ENCODE measurements at places on chromosomes 2 and 18. TPM values are rescaled to one million over a fixed set of nuclear protein-coding genes. Genes with fewer than 3 reads are reported as not detected.

DNA sequence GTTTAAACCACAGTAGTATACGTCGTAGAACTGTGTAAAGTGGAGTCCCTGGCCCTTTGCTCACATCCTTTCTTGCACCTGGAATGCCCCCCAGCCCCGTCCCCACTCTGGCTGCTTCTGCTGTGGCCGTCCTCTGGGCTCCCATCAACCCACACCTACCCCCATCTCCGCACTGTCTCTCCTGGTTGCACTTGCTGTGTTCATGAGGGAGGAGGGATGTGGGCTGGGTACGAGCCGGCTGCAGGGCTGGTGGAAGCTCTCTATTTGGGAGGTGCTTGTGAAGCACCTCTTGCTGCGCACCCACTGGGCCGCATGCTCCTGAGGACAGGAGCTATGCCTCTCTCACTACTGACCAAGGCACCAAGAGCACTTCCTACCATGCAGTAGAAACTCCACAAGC lies 5.1 kb downstream of the OR6B3 start:
- no peaks in the 10 kb centered on the region for H3K4me1 ChIP-seq
- peaks cover 26% of the 10 kb centered on the region for H3K27me3 ChIP-seq
- DNase-seq: no peak
- H3K36me3 ChIP-seq: no peaks in the 10 kb centered on the region
- no peak overlapping the region for H3K27ac ChIP-seq

The MSTN gene
- total RNA-seq: not detected

The ACVR2A gene
- total RNA-seq: 3.5 TPM

The UGT1A8 gene
- not detected for total RNA-seq

- DNase-seq: no peak
- no peaks in the 10 kb centered on the region for H3K36me3 ChIP-seq
- H3K27ac ChIP-seq: no peak overlapping the region
- no peaks in the 10 kb centered on the region for H3K27me3 ChIP-seq
- H3K4me1 ChIP-seq: no peaks in the 10 kb centered on the region
Observed at GRCh38 chr18:42614619-42615293, 500.7 kb downstream of the RIT2 start.

GRCh38 chr2:232133078-232133477 lies 171.6 kb downstream of the DIS3L2 start:
- peaks cover 6% of the 10 kb centered on the region for H3K36me3 ChIP-seq
- H3K27me3 ChIP-seq: no peaks in the 10 kb centered on the region
- no peak overlapping the region for H3K27ac ChIP-seq
- DNase-seq: no peak
- H3K4me3 ChIP-seq: no peak overlapping the region

DNA sequence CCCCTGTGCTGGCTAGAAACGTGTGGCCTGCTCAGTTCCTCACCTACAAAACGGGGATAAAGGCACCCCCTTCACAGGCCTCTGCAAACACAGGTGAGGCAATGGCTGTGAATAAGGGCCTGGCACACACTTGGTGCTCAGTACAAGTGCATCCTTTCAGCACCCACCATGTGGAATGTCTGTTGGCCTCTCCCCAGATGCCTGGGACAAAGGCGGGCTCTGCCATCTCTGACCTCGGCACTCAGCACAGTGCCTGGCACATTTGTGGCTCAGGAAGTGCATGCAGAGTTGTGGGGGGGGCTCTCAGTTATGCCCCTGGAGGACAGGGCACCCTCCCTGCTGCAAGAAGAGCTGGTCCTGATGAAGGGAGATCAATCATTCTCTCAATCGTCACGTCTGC lies 224.6 kb upstream of the RAB6C start:
- H3K36me3 ChIP-seq: no peaks in the 10 kb centered on the region
- no peak overlapping the region for H3K4me3 ChIP-seq
- no peaks in the 10 kb centered on the region for H3K4me1 ChIP-seq
- DNase-seq: no peak

GRCh38 chr2:28168376-28168775 lies 224.3 kb upstream of the FOSL2 start:
- DNase-seq: no peak
- no peak overlapping the region for H3K4me3 ChIP-seq
- H3K27ac ChIP-seq: no peak overlapping the region

The ERLEC1 gene
- 20.5 TPM for total RNA-seq

- no peak for DNase-seq
- H3K4me1 ChIP-seq: no peaks in the 10 kb centered on the region
- H3K27me3 ChIP-seq: peaks cover 2% of the 10 kb centered on the region
- no peaks in the 10 kb centered on the region for H3K36me3 ChIP-seq
Observed at GRCh38 chr2:221018262-221018661, 553.8 kb downstream of the EPHA4 start.

DNA sequence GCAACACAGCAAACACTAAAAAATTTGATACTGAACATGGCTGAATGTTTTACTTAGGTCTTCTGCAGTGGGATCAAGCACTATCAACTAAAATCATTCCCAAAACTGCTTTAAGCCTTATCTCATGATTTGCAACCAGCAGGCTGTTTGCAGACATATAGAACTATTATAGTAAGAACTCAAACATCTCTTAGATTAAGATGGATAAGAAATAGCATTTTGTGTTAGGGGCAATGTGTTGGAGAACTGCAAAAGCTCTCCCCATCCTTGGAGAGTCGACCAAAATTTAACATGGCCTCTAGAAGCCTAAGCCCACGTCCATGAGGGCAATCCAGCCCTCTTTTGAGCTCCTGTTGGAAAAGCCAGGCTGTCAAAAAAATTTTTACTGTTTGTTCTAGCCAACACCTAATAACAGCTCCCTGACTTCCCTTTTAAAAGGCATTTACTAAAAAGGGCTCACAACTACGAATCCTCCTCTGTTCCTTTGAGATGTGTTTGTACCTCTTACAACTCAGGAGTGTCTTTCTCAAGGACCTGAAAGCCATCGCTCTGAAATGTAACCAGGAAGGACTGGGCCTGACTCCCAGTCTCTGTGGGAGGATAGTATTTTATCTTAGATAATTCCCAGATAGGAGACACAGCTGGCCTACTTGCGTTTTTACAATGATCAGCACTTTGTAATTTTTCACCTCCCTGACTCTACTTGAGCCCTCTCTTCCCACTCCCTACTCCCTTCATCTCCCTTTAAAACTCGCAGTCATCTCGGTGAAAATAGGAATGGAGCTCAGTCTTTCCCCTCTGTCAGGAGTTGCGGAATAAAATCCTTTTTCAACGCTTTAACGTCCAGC lies 1.4 kb downstream of the KRCC1 start:
- H3K27ac ChIP-seq: peak overlapping the region; percentile 98
- peak overlapping the region; percentile 92 for H3K4me3 ChIP-seq
- no peak for DNase-seq
- no peaks in the 10 kb centered on the region for H3K27me3 ChIP-seq
- peaks cover 40% of the 10 kb centered on the region for H3K36me3 ChIP-seq

The PROC gene
- total RNA-seq: not detected

GRCh38 chr18:60062396-60062795 lies 162.6 kb downstream of the PMAIP1 start:
- H3K4me1 ChIP-seq: no peaks in the 10 kb centered on the region
- peaks cover 6% of the 10 kb centered on the region for H3K27me3 ChIP-seq
- no peaks in the 10 kb centered on the region for H3K36me3 ChIP-seq
- no peak overlapping the region for H3K27ac ChIP-seq

DNA sequence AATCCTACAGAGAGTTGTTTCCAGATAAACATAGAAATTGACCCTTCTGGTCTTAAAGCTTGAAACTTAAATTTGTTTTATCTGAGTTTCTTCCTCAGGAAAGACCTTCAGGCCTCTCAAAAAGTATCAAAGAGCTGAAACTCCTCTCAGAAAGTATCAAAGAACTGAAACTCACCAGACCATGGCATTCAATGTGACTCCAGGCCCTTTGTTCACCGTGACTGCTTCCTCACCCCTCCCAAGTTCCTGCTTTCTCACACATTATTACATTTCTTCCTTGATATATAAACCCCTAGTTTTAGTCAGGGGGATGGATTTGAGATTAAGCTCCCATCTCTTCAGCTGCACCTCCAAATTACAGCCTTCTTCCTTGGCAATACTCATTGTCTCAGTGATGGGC lies 6.0 kb downstream of the ANKMY1 start:
- peaks cover 8% of the 10 kb centered on the region for H3K4me1 ChIP-seq
- H3K27ac ChIP-seq: peak overlapping the region; percentile 42
- DNase-seq: no peak
- H3K4me3 ChIP-seq: no peak overlapping the region
- H3K27me3 ChIP-seq: no peaks in the 10 kb centered on the region
- peaks cover 34% of the 10 kb centered on the region for H3K36me3 ChIP-seq

DNA sequence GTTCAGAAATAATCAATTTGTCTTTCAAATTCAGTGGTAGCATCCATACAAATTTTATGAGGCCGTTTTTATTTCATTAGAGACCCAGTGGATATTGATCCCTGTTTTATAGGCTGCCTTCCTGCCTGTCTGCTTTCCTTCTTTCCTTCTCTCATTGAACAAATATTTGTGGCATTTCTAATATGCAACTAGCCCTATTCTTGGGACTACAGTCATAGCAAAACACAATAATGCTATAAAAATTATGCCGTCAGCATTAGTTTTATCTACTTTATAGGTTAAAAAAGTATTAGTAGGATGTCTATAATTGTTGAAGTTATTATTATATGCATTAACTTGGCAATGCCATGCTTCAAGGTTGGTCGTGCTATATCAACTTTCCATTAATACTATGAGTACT lies 2037.8 kb upstream of the LRRTM1 start:
- H3K27me3 ChIP-seq: no peaks in the 10 kb centered on the region
- no peak for DNase-seq
- no peak overlapping the region for H3K27ac ChIP-seq
- H3K4me1 ChIP-seq: no peaks in the 10 kb centered on the region
- H3K36me3 ChIP-seq: no peaks in the 10 kb centered on the region
- no peak overlapping the region for H3K4me3 ChIP-seq

DNA sequence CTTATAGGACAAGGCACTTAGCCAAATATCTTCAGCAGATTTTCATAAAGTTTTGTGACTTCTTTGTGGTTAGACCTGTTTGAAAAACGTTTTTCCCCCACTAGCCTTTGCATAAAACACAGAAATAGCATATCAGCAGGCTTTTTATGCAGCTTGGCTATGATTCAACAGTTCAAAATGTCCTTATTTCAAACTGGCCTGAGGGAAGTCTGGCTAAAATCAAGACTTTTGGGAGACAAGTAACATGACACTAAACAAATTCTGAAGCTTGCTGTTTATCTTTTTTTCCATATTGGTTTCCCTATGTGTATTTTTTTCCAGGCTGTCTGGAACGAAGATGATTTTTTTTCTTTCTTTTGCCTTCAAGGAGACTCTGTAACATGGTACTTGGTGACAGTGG lies 95.1 kb upstream of the L3MBTL4 start:
- H3K36me3 ChIP-seq: no peaks in the 10 kb centered on the region
- H3K4me3 ChIP-seq: no peak overlapping the region
- DNase-seq: no peak
- H3K4me1 ChIP-seq: no peaks in the 10 kb centered on the region

The REG3G gene
- not detected for total RNA-seq

The SPOPL gene
- total RNA-seq: 10.8 TPM

DNA sequence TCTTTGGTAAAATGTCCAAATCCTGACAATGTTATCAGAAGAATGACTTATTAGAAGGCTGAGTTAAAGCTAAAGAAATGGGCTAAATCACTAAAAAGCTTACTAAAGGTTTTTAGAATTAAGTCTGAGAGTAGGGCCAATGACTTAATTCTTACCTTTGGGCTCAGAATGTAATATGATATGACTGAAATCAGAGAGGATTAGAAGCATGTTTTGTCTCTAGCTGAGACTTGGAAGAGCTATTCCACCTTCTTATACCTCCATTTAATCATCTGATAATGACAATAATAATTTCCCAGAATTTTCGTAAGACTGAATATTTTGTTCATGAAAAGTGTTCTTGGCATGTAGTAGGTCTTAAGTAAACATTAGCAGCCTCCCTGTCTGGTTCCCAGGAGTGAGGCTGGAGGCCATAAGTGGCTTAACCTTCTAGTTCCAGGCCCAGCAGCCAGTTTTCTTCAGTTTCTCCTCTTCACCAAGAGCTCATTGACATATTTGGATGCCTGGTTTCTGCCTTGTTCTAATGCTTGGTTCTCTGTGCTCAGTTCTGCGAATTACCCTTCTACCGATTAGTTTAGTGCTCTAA lies 25.5 kb upstream of the E2F6 start:
- no peak overlapping the region for H3K27ac ChIP-seq
- no peaks in the 10 kb centered on the region for H3K4me1 ChIP-seq
- no peak for DNase-seq
- no peak overlapping the region for H3K4me3 ChIP-seq
- H3K36me3 ChIP-seq: no peaks in the 10 kb centered on the region
- H3K27me3 ChIP-seq: peaks cover 14% of the 10 kb centered on the region

DNA sequence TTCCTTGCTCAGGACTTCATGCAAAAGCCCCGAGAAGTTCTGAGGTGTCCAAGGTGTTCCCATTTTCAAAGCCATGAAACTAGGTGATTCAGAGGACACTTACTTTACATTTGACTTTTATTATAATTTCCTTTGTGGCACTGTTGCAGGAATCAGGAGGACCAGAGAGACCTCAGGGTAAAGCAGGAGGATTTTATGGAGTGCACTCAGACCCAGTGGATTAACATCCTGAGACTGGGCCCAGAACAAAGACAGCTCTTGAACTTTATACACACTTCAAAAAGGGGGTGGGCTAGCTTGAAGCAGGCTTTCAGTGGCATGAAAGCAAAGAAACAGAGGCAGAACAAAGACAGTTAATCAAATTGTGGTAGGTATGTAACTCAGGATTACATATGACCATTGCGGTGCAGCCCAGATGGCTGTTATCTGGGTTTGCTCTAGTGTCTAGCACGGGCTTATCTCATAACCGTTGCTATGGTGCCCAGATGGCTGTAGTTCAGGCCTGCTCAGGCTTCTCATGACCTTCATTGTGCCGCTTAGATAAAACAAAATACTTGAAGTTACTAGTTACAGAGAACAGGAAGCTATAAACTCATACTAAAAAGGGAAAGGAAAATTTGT lies 39.4 kb downstream of the TMEM182 start:
- H3K4me1 ChIP-seq: peaks cover 19% of the 10 kb centered on the region
- no peak overlapping the region for H3K27ac ChIP-seq
- no peak for DNase-seq

DNA sequence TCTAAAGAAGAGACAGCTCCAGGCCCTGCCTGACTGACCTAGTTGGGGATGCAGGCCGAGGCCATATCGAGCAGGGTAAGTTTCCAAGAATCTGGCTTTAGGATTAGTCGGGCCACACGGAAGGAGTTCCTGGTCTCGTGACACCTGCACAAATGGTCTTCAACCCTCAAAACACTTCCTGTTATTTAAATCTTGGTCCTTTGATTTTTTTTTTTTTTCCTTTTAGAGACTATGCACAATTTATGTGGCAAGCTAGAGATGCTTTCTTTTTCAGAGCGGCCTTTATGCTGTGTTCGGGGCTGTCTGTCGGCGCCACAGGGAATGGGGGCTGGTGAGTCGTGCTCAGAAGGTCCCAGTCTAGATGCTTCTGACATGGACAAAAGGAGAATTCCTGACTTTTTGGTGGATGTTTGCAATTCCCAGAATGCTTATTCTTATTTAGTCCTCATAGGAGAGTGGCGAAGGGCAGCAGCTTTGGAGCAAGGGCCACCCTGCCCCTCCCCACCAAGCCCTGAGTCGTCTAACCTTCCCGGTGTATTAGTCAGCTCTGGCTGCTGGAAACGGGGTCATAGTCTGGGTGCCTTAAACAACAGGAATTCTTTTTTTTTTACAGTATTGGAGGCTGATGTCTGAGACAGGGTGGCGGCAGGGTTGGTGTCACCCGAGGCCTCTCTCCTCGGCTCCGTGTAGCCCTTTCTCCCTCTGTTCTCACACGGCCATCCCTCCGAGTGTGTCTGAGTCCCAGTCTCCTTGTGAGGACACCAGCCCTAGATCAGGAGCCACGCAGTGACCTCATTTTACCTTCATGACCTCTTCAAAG lies 27.4 kb downstream of the HPCAL1 start:
- H3K4me1 ChIP-seq: peaks cover 89% of the 10 kb centered on the region
- H3K4me3 ChIP-seq: peak overlapping the region; percentile 91
- DNase-seq: peak; percentile 34
- peak overlapping the region; percentile 92 for H3K27ac ChIP-seq

The INPP5D gene
- total RNA-seq: 40.5 TPM

The SLC40A1 gene
- 4.2 TPM for total RNA-seq
